ENCODE measurements at places on chromosomes 5 and 9.

- DNase-seq = no peak
Measured at GRCh38 chr9:79195879-79196278, 375.9 kb upstream of the TLE4 start.

- DNase-seq = no peak
Measured at GRCh38 chr5:82218374-82219156, 59.6 kb downstream of the RPS23 start.

- no peak for DNase-seq
Measured at GRCh38 chr5:106415541-106415940, 1255.2 kb downstream of the EFNA5 start.

- no peak for DNase-seq
Measured at GRCh38 chr5:86864051-86864450, 246.3 kb downstream of the COX7C start.

- DNase-seq = no peak
Measured at GRCh38 chr9:1653282-1653681, 361.9 kb upstream of the SMARCA2 start.

DNA sequence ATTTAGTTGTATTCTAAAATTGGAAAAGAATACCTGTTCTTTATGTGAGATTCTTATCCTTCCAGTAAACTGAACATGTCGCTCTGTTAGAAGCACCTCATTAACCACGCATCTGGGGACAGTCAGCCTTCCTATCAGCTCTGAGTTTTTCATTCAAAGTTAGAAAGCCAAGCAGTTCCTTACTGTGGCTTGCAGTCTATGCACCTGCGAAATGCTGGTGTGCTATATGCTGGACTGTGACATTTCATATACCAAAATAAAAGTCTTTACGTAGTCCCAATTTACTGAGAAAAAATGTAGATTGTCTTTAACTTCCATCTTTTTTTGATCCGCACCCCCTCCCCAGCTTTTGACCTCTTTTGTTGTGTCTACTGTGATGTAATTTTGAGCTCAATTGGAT lies 4.3 kb downstream of the ANP32B start:
- no peak for DNase-seq

GRCh38 chr5:56717253-56717987 lies 97.9 kb upstream of the MAP3K1 start:
- no peak for DNase-seq

GRCh38 chr9:134617836-134618162 lies 23.8 kb upstream of the COL5A1 start:
- no peak for DNase-seq
